NCI-H1930 (cell line): ENCODE measurements at places on chromosomes 1 and 21.

DNA sequence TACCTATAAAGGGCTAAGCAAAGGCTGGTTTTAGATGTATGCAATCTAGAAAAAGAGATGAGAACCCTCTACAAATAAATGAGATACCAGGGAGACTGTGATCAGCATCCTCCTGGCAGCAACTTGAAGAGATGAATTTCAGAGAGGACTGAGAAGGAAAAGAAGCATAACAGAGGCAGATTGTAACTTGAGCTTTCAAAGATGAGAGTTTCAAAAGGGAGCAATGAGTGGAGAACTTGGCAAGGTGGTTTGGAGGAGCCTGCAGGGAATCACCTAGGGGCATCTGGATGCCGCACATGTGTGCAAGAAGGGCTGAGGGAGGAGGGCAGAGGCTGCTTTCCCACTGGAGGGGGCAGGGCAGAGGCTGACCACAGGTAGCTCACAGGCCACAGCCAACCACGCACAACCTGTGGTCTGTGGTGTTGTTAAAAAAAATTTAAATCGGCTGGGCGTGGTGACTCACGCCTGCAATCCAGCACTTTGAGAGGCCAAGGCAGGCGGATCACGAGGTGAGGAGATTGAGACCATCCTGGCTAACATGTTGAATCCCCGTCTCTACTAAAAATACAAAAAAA is 50.2 kb downstream of the PCNX2 start:
- DNase-seq = no peak

DNA sequence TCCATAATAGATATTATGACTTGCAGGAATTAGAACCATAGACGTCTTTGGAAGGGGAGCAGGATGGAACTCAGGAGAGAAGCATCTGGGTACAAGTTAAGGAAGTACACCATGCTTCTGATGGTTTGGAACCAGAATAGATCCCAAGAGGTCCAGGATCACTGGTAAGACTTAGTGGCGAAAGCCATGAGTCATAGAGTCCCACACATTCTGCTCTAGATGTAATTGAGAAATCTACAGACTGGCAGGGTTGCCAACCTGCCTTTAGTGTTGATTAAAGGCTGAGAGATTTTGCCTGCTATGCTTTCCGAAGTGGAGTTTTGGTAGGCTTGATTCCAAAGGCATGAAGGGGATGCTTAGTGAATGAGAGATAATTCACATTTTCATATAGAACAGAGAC is 57.1 kb upstream of the C1orf87 start:
- no peak for DNase-seq

GRCh38 chr1:59674595-59674994 is 140.2 kb upstream of the HOOK1 start:
- no peak for DNase-seq

DNA sequence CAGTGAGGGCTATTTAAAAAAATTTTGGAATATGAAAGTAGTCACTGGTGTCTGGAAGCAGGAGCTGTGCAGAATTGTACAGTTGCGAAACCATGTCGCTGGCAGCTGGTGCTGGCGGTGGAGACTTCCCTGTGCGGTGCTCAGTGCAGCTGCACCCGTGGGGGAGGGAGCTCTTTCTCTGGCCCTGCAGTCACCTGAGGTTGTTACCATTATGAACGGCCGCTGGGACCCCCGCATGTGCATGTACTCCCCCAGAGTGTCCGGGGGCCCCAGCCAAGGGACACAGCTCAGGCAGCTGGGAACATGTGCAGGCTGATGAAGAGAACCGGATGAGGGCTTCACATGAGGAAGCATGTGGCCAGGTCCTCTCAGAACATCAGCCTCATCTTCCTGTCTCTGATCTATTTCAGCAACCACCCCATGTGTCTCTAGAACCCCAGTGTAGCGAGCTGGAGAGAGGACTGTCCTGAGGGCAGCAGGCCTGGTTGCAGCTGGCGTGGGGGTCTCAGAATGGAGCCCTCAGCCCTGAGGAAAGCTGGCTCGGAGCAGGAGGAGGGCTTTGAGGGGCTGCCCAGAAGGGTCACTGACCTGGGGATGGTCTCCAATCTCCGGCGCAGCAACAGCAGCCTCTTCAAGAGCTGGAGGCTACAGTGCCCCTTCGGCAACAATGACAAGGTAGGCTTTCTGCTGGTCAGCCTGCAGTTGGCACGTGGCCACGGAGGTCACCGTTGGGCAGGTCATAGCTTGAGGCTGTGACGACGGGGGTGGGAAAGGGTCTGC is at the start of gene TRPM2:
Gene TRPM2 (plus strand): TSS at position 431 of the 780 bp plus-strand sequence. CDS start 80 bp downstream, at position 511.
- no peak for DNase-seq

DNA sequence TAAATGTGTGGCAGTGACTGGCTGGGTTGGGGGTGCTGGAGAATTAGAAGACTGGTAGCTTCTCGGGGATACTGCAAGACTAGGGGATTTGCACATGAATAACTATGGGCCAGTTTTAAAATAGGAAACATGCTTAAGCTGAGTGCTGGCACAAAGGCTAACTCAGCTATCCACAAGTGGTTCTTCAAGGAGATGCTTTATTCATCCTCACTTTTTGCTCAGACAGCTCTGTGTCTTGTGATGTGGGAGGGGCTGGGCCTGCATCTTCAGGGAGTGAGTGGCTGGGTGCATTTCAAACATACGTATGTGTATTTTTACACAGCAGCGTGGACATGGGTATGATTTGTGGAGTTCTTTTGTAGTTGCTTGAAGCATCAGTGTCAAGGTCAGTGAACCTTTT is 2.3 kb downstream of the COQ8A start:
- DNase-seq = no peak
